ENCODE measurements at places on chromosomes 12 and 14. TPM values are rescaled to one million over a fixed set of nuclear protein-coding genes. Genes with fewer than 3 reads are reported as not detected.

- H3K4me3 ChIP-seq = no peak overlapping the region
- DNase-seq = no peak
- H3K27ac ChIP-seq = no peak overlapping the region
- H3K27me3 ChIP-seq = no peaks in the 10 kb centered on the region
- no peaks in the 10 kb centered on the region for H3K4me1 ChIP-seq
- no peaks in the 10 kb centered on the region for H3K36me3 ChIP-seq
These were observed 283.1 kb upstream of the FOXG1 start for GRCh38 chr14:28483506-28483905.

- no peak overlapping the region for H3K4me3 ChIP-seq
- no peaks in the 10 kb centered on the region for H3K27me3 ChIP-seq
- H3K36me3 ChIP-seq = no peaks in the 10 kb centered on the region
- H3K27ac ChIP-seq = no peak overlapping the region
These were observed 727.6 kb downstream of the DIO2 start for GRCh38 chr14:79483477-79484388.

DNA sequence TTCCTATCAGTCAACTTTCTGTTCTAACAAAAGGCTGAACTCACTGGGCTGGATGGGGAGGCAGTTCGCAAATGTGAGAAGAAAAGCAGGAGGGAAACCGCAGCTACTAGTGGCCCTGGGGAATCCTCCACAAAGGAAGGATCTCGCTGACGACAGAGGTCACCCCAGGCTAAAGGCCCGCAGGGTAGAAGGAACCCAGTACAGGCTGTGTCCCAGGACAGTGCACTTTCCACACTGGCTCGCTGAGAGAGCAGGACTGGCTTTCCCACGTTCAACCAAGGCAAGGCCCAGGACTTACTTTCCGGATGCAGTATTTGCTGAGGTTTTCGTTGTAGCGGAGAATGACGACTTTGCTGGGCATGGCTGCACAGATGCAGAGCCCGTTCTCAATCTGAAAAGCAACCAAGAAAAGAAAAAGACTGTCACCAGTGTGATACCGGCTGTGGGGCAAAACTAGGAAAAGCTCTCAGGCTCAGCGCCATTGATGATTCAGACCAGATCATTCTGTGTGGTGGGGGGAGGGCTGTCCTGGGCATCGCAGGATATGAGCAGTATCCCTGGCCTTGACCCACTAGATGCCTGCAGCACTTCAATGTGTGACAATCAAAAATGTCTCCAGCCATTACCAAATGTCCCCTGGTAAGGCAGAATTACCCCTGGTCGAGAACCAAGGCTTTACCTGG is 36.3 kb downstream of the PRKAB1 start:
- H3K4me1 ChIP-seq = no peaks in the 10 kb centered on the region
- H3K27ac ChIP-seq = no peak overlapping the region
- no peaks in the 10 kb centered on the region for H3K27me3 ChIP-seq
- H3K4me3 ChIP-seq = no peak overlapping the region
- H3K36me3 ChIP-seq = peaks cover 20% of the 10 kb centered on the region

GRCh38 chr12:107025671-107026070 is 38.7 kb upstream of the MTERF2 start:
- no peaks in the 10 kb centered on the region for H3K27me3 ChIP-seq
- no peak overlapping the region for H3K27ac ChIP-seq
- H3K4me3 ChIP-seq = no peak overlapping the region
- H3K4me1 ChIP-seq = peaks cover 28% of the 10 kb centered on the region
- H3K36me3 ChIP-seq = peaks cover 1% of the 10 kb centered on the region

GRCh38 chr12:108645686-108646599 is 12.2 kb upstream of the SELPLG start:
- no peak for DNase-seq
- no peaks in the 10 kb centered on the region for H3K27me3 ChIP-seq
- peaks cover 22% of the 10 kb centered on the region for H3K4me1 ChIP-seq
- H3K4me3 ChIP-seq = no peak overlapping the region

- no peak overlapping the region for H3K27ac ChIP-seq
- no peak for DNase-seq
- H3K27me3 ChIP-seq = no peaks in the 10 kb centered on the region
- no peaks in the 10 kb centered on the region for H3K36me3 ChIP-seq
These were observed 49.0 kb downstream of the NTF3 start for GRCh38 chr12:5480938-5481303.

DNA sequence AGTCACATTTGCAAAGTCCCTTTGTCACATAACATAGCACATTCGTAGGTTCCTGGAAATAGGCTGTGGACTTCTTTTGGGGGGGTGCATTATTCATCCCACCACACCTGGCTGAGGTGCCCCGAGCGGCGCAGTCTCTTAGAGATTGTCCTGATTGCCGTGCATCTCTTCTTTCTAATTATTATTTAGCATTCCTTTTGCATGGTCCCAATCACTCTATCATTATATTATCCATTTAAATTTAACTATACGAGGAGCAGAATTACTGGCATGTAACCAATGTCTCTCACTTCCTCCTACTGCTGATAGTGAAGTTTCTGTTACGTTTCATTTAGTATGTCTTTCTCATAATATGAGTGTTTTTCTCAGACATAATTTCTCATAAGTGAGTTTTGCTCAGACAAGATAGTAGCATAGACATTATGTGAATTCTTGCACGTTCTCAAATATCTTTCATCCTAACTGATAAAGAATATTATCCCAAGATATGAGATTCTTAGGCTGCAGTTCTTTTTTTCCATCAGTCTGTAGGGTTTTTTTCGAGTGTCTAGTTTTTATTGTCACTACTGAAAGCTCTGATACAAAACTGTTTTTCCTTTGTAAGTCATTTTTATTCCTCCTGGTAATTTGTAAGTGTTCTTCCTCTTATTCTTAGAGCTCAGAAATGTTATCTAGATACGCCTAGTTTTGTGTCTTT is 444.3 kb downstream of the NELL2 start:
- no peaks in the 10 kb centered on the region for H3K36me3 ChIP-seq
- H3K4me3 ChIP-seq = no peak overlapping the region
- peaks cover 11% of the 10 kb centered on the region for H3K4me1 ChIP-seq
- no peak for DNase-seq
- H3K27ac ChIP-seq = no peak overlapping the region

GRCh38 chr12:48105321-48105866 is 485 bp downstream of the SENP1 start:
- peak overlapping the region; percentile 94 for H3K27ac ChIP-seq
- peaks cover 28% of the 10 kb centered on the region for H3K4me1 ChIP-seq

- H3K4me1 ChIP-seq = peaks cover 12% of the 10 kb centered on the region
- peak overlapping the region; percentile 60 for H3K27ac ChIP-seq
- no peak for DNase-seq
- no peak overlapping the region for H3K4me3 ChIP-seq
- no peaks in the 10 kb centered on the region for H3K27me3 ChIP-seq
- peaks cover 32% of the 10 kb centered on the region for H3K36me3 ChIP-seq
These were observed 32.4 kb downstream of the CLMN start for GRCh38 chr14:95287176-95287754.

DNA sequence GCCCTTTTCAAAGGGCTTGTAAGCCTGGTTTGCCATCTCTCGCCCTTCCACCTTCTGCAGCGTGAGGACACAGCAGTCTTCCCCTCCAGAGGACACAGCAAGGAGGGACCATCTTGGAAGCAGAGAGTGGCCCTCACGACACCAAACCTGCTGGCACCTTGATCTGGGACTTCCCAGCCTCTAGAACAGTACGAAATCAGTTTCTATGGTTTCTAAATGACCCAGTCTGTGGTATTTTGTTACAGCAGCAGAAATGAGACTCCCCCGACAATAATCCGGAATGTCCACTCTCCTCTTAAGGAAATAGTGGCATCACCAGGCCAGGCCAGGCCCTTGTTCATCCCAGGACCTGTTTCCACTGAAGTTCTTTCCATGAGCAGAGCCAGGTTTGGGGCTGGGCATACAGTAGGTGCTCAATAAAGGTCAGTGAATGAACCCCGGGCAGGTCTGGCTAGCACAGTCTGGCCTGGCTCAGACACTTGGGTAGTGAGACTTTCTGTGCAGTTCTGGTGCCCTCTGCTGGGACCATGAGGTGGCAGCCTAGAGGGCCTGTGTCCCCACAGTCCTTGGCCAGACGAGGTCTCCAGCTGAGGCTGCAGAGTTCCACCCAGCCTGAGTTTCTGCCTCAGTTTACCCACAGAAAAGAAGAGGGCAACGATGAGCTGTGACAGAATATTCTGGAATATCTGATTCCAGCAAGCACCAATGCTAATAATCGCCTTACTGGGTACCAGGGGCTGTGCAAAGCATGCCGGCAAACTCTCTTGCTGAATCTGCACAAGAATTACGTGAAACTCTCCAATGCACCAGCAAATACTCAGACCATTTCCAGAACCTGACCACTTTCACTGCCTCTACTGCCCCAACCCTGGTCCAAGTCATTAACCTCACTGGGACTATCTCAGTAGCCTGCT is 14.0 kb downstream of the ABCB9 start:
- no peaks in the 10 kb centered on the region for H3K27me3 ChIP-seq
- no peak overlapping the region for H3K27ac ChIP-seq
- no peak for DNase-seq

- no peaks in the 10 kb centered on the region for H3K27me3 ChIP-seq
- H3K4me1 ChIP-seq = no peaks in the 10 kb centered on the region
- no peak for DNase-seq
These were observed 31.0 kb downstream of the PEBP1 start for GRCh38 chr12:118166946-118167345.

DNA sequence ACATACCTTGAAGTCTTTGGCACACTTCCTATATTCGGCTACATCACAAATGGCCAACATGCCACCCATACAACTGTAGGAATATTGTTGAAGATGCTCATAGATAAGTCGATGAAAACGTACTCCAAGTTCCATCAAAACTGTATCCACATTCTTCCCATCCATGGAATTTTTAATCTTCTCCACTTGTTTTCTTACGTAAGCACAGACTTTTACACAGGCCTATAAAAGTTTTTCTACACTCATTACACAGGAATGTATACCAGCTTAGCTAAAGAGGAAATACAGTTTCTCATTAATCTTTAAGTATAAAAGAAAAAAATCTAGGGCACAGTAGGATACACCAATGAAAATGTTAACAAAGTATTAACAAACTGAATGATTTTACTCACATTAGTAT is 59.1 kb downstream of the EXOC5 start:
- H3K27ac ChIP-seq = peak overlapping the region; percentile 40
- H3K4me1 ChIP-seq = peaks cover 6% of the 10 kb centered on the region
- H3K27me3 ChIP-seq = no peaks in the 10 kb centered on the region
- H3K36me3 ChIP-seq = peaks cover 31% of the 10 kb centered on the region
- no peak overlapping the region for H3K4me3 ChIP-seq
- DNase-seq = no peak

GRCh38 chr12:82675246-82675645 is 11.5 kb upstream of the TMTC2 start:
- H3K36me3 ChIP-seq = no peaks in the 10 kb centered on the region
- DNase-seq = no peak
- no peak overlapping the region for H3K27ac ChIP-seq
- peaks cover 23% of the 10 kb centered on the region for H3K4me1 ChIP-seq
- no peak overlapping the region for H3K4me3 ChIP-seq

- peaks cover 7% of the 10 kb centered on the region for H3K4me1 ChIP-seq
- no peak overlapping the region for H3K27ac ChIP-seq
- no peak overlapping the region for H3K4me3 ChIP-seq
- H3K36me3 ChIP-seq = peaks cover 37% of the 10 kb centered on the region
- H3K27me3 ChIP-seq = no peaks in the 10 kb centered on the region
These were observed 45.6 kb downstream of the AACS start for GRCh38 chr12:125110641-125111360.

GRCh38 chr12:4563336-4563735 is 1.3 kb downstream of the DYRK4 start:
- peaks cover 42% of the 10 kb centered on the region for H3K27me3 ChIP-seq
- no peak overlapping the region for H3K4me3 ChIP-seq
- DNase-seq = no peak

DNA sequence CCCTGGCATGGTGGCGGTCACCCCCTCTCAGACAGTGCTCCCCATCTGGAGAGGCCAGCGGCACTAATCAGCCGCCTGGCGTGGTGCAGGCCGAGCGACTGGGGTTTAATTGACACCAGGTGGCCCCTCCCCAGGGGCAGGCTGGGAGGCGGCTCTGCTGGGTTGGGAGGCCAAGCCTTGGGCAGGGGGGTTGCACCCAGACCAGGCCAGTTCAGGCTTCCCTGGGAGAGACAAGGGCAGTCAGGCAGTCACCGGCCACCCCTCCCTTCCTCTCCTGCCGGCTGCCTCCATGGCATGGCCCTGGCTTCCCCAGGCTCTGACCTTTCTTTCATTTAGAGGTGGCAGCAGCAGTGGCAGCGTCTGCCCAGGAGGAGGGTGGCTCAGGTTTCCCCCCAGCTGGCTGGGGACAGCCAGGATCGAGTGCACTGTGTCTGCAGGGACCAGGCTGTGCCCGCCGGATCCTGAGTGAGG is 78.1 kb upstream of the NOS1 start:
- DNase-seq = no peak
- H3K27me3 ChIP-seq = peaks cover 42% of the 10 kb centered on the region
- no peaks in the 10 kb centered on the region for H3K4me1 ChIP-seq
- H3K4me3 ChIP-seq = no peak overlapping the region

GRCh38 chr14:65173973-65174693 is 71.8 kb upstream of the MAX start:
- H3K36me3 ChIP-seq = no peaks in the 10 kb centered on the region
- peaks cover 18% of the 10 kb centered on the region for H3K4me1 ChIP-seq
- H3K27ac ChIP-seq = no peak overlapping the region
- no peak for DNase-seq

- no peak overlapping the region for H3K4me3 ChIP-seq
- no peak for DNase-seq
These were observed 265.9 kb upstream of the PLEKHG7 start for GRCh38 chr12:92436856-92437255.

- no peaks in the 10 kb centered on the region for H3K27me3 ChIP-seq
- peaks cover 25% of the 10 kb centered on the region for H3K4me1 ChIP-seq
- peak; percentile 98 for DNase-seq
- H3K4me3 ChIP-seq = peak overlapping the region; percentile 95
These were observed 646 bp upstream of the CORO1C start for GRCh38 chr12:108731866-108732461.

- H3K4me3 ChIP-seq = no peak overlapping the region
- DNase-seq = peak; percentile 30
- no peaks in the 10 kb centered on the region for H3K4me1 ChIP-seq
- H3K27me3 ChIP-seq = peaks cover 26% of the 10 kb centered on the region
- H3K36me3 ChIP-seq = no peaks in the 10 kb centered on the region
- H3K27ac ChIP-seq = no peak overlapping the region
These were observed 135.3 kb downstream of the PAPOLA start for GRCh38 chr14:96637521-96637920.

GRCh38 chr12:53299101-53299453 is 418 bp upstream of the MYG1 start:
- peaks cover 41% of the 10 kb centered on the region for H3K4me1 ChIP-seq
- peak overlapping the region; percentile 94 for H3K4me3 ChIP-seq
- H3K27me3 ChIP-seq = no peaks in the 10 kb centered on the region
- H3K36me3 ChIP-seq = peaks cover 14% of the 10 kb centered on the region
- DNase-seq = no peak

- H3K36me3 ChIP-seq = no peaks in the 10 kb centered on the region
- H3K27ac ChIP-seq = no peak overlapping the region
- H3K27me3 ChIP-seq = no peaks in the 10 kb centered on the region
- peaks cover 3% of the 10 kb centered on the region for H3K4me1 ChIP-seq
These were observed 587.4 kb downstream of the AACS start for GRCh38 chr12:125652681-125653080.

GRCh38 chr12:105335856-105336255 is 5.4 kb downstream of the C12orf75 start:
- H3K27me3 ChIP-seq = peaks cover 6% of the 10 kb centered on the region
- peaks cover 16% of the 10 kb centered on the region for H3K4me1 ChIP-seq
- DNase-seq = no peak
- H3K4me3 ChIP-seq = no peak overlapping the region

TAC3 gene
- 0.47 TPM for total RNA-seq

RPL6 gene
- total RNA-seq = 1,717 TPM

TBX3 gene
- total RNA-seq = 425 TPM

AMN gene
- 3.5 TPM for total RNA-seq

DENND5B gene
- total RNA-seq = 27.7 TPM

ARHGEF25 gene
- 62.4 TPM for total RNA-seq

SLC11A2 gene
- 117 TPM for total RNA-seq

ACOT6 gene
- not detected for total RNA-seq

SMCO2 gene
- total RNA-seq = not detected

LRRC9 gene
- total RNA-seq = 0.34 TPM

LRTM2 gene
- not detected for total RNA-seq
